ENCODE measurements at places on chromosomes 2 and 18.

DNA sequence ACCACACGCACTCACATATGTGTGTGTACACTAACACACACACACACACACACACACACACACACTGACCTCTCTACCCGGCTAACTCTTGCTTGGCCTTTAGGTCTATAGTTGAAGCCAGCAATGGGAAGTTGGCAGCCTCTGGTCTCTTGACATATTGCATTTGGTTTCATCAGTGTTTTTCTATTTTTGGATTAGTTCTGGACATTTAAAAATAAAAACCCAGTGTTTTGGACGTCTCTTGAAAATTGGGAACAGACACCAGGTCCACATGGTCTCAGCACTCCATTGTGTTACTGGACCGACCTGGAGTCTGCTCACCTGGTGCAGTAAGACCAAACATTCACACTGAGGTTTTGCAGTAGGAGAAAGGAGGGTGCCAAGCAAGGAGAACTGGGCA, 50.4 kb upstream of the AFF3 start:
- DNase-seq: no peak

- DNase-seq: peak; percentile 11
These were observed 568.4 kb downstream of the TNS1 start for GRCh38 chr2:217434180-217434975.

- no peak for DNase-seq
These were observed 231.2 kb upstream of the CYP26B1 start for GRCh38 chr2:72378753-72379348.

GRCh38 chr2:8122520-8122919, 559.3 kb upstream of the ID2 start:
- DNase-seq: no peak

GRCh38 chr2:201196003-201196402, 13.1 kb downstream of the CASP10 start:
- DNase-seq: no peak

GRCh38 chr18:9779630-9780029, 71.5 kb downstream of the RAB31 start:
- no peak for DNase-seq

- DNase-seq: no peak
These were observed 109.9 kb upstream of the NYAP2 start for GRCh38 chr2:225289659-225290058.

GRCh38 chr2:67840460-67841068, 222.2 kb downstream of the C1D start:
- DNase-seq: no peak

GRCh38 chr18:48547531-48547981, 8.7 kb downstream of the CTIF start:
- no peak for DNase-seq

DNA sequence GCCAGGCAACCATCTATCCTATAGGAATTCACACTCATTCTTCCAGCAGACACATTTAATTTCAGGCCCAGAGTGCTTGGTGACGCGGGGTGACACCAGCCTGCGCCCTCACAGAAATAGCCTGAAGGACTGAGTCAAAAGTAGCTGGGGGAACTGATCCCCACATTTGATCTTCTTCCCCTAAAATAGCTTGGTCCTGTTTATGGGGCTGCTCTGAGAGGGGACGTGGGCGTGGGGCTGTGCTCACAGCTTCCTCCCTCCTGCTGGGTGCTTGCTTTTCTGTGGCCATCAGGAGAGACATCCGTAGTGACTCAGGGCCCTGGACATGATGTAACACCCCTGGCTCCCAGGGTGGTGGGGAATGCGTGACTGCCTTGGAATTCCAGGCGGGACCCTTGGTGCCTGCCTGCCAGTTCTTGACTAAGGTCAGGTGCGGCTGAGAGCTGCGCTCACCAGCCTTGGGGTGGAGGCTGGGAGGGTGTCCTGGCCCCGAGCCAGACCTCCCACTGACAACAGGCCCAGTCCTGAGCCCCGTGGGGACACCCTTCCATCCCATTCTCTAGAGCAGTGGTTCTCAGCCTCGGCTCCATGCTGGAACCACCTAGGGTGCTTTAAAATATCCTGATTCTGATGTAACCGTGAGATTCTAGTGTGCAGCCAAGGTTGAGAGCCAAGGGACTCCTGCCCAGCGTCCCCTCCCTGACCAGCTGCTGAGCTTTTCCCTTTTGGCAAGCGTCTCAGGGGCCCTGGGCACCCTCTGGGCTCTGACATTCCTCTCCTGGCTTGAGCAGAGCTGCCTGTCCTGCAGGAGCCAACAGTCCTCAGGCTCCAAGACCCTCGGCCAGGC, 47.4 kb upstream of the SMAD7 start:
- no peak for DNase-seq
